ENCODE measurements at places on chromosomes 1 and 21.

- no peak for DNase-seq
Measured at GRCh38 chr1:163983097-163983496, 575.9 kb upstream of the PBX1 start.

DNA sequence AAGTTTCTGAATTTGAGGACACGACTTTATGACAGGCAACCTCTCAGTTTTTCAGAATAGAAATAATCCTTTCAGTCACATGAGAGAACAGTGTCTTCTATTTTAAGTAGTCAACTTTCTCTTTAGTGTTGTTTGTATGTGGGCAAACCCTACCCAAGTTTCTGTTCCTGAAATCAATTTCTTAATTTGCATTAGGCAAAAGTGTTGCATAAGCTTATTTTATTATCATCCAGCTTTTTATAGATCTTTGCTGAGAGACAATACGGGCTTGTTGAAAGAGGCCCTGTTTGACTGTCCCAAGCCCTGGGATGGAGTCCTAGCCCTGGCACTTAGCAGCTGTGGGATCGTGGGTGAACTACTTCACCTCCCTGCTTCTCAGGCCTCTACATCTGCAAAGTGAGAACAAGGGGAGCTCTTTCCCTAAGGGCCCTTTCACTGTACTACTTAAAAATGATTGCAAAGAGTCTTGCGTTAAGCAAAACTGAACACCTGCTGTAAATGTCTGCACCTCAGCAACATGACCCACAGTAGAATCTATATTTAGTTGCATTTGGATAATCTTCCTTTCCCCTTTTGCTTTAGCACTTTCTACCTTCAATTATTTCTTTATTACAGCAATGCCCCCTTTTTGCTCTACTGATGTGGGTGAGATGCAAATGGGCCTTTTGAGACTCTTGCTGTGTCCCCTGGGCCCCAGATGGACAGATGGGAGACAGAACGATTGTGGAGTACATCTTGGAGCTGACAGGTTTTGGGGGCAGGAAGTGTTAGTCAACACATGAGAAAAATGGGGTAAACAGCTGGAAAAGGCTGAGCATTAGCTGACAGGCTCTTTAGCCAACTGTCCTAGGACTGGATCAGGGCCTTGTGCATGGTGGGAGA is 41.0 kb upstream of the SCAF4 start:
- no peak for DNase-seq

DNA sequence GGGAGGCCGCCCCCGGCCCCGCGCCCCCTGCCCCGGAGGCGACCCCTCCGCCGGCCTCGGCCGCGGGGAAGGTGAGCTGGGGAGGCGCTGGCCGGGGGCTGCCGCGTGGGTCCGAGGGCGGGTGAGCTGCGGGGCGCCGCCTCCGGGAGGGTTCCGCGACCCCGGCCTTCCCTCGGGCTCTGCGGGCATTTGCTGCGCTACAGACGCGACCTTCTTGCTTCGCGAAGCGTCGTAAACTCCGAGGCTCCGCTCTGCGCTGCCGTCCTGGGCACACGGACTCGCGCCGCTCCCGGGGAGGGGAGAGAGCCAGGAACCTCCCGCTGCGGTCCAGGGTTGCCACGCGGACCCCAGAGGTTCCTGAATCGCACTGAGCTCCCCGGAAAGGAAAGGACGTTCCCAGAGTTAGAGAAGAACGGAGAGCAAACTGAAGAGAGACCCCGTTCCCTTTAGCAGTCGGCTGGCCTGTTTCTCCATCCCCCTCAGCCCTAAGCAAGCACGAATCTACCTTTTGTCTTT is 345 bp downstream of the SLX9 start:
- DNase-seq, result no peak

- no peak for DNase-seq
Measured at GRCh38 chr1:228060458-228061190, 21.9 kb upstream of the ARF1 start.

GRCh38 chr1:65744731-65745130 is 48.0 kb upstream of the PDE4B start:
- DNase-seq, result no peak

DNA sequence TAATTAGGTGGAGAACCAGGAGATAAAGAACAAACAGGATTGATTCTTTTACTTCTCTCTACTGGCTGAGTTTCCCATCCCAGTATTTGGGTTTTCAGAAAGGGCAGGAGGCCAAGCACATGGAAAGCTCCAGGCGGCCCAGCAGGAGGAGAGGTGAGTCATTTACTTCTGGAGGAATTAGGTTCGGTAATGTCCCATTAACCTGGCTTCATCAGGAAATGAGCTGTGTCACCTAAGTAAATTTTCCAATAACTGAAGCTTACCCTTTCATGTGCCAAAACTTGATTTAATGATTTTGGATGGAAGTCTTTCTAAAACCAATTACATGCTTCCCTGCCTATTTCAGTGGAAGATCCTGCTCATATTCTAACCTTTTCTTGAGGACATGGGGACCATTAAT is 257.6 kb upstream of the USP24 start:
- no peak for DNase-seq

- DNase-seq, result no peak
Measured at GRCh38 chr1:54112705-54113368, 40.0 kb downstream of the CDCP2 start.

DNA sequence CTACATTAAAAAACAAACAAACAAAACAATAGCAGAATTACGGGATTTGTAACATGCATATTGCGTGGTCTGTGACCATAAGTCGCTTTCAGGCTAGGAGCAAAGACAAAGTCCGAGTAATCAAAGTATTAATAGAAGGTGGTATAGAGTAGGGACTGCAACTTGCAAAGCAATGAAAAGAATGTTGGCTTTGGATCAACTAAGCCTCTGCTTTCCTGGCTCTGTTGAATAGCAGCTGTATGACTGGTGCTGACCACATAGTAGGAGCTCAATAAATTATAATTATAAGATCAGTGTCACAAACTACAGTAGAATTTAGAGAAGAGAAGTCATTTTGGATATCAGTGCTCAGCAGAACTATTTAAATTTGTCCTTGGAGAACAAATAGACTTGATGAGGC is 586.4 kb downstream of the DPYD start:
- DNase-seq, result no peak

- DNase-seq, result no peak
Measured at GRCh38 chr1:228030451-228031201, 23.8 kb downstream of the WNT3A start.

- no peak for DNase-seq
Measured at GRCh38 chr1:247857069-247857984, at the start of gene TRIM58. Gene TRIM58 (plus strand): TSS chr1:247857187. CDS start chr1:247857247, 60 bp downstream.

DNA sequence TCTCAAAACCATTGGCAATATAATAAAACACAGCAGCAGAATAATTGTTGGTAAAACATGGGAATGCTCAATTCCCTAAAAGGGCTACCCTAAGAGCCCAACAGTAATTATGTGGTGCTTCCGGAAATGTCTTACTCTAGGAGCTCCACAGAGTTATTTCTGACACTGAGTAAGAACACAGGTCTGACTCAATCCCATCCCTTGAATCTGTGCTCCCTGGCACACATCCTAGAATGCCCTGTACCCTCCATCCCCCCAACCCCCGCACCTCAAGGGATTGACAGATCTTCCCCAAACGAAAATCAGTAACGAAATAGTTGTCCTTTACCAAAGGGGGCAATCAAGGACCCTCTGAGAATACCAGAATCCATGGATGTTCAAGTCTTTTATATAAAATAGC is 71.9 kb downstream of the SMYD2 start:
- DNase-seq, result no peak

- no peak for DNase-seq
Measured at GRCh38 chr1:37741662-37742061, 23.3 kb downstream of the EPHA10 start.

GRCh38 chr1:203161703-203162102 is 13.9 kb downstream of the MYBPH start:
- no peak for DNase-seq

GRCh38 chr1:197360068-197360467 is 92.0 kb downstream of the CRB1 start:
- DNase-seq, result no peak

GRCh38 chr1:198258491-198258890 is 101.7 kb downstream of the NEK7 start:
- peak; percentile 32 for DNase-seq

DNA sequence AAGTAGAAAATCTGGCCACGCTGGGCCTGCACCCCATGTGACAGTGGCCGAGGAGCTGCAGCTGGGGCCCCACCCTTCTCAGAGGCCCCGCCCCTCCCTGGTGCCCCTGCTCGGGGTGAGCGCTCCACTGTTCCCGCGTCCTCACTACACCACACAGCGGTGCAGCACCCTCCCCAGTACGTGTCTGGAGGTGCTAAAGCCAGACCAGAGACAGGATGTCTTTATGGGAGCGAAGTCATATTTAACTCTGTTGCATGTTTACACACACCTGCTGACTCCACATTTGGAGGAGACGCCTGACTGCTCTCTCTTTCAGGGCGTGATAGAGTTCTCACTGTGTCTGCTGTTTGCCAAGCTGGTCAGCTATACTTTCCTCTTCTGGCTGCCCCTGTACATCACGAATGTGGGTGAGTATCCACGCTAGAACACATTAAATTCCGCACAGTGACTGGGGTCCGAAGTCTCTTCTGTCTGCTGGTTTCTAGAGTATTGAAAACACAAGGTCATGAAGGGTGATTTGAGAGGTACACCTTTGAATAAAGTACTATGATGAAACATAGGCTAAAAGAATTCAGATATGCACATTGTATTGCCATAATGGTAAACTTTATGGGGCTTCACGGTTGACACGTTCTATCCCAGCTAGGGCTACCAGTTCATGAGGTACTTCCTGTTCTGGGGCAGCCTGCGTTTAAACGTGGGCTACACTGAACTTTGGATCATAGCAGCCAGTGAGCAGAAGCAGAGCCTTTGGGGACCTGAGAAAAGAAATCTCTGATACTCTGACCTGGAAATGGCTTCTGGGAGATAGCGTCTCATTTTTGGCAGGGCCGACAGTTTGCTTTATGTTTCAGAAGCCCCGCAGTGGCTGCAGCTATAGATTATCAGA is 48.4 kb downstream of the SLC37A1 start:
- no peak for DNase-seq

- DNase-seq, result no peak
Measured at GRCh38 chr1:18540136-18540765, 59.5 kb downstream of the KLHDC7A start.

GRCh38 chr1:13585612-13585991 is 2.0 kb downstream of the PDPN start:
- no peak for DNase-seq

- no peak for DNase-seq
Measured at GRCh38 chr1:31570906-31571305, 5.4 kb upstream of the TINAGL1 start.

GRCh38 chr1:164699815-164700491 is 141.0 kb downstream of the PBX1 start:
- DNase-seq, result no peak

- no peak for DNase-seq
Measured at GRCh38 chr1:207309745-207310273, 11.7 kb upstream of the CD55 start.

DNA sequence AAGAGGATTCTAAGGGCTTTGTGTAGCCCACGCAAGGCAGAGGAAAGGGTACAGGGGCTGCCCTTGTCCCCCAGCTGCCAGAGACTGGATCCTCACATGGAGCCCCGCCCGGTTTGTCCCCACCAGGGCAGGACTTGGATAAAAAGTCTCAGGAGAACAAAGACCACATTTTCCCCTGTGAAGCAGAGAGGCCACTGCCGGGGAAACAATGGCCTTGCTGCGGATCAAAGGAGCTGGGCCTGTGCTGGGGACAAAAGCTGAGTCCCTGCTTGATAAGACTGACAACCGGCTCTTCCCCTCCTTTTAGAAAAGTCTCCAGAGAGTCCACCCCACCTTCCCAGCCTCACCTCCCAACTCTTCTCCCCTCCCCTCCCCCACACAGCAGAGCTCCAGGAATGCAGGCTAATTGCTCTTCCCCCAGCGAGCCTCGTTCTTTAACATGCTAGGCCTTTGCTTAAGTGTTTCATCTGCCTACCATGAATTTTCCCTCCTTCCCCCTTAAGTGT is 142.4 kb downstream of the PLPP3 start:
- no peak for DNase-seq

DNA sequence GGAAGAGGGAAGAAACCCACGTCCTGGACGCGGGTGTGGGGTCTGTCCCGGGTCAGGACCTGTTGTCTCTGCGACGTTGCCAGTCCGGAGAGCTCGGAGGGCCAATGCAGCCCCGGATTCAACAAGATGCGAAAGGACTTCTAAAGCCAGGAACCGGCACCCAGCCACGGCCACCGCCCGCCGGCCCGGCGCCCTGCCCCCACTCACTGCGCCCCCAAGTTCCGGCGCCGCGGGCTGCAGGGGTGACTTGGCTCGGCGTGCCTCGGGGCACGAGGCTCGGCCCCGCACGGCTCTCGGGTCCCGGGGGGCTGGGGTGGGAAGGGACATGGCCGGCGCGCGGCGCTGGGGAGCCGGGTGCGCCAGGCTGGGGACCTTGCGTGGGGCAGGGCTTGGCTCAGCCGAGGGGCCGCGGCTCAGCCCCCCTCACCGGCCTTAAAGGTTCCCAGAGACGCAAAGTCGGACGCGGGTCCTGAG is 51.8 kb upstream of the H6PD start:
- no peak for DNase-seq

GRCh38 chr1:94398356-94398755 is 19.8 kb upstream of the ABCD3 start:
- DNase-seq, result no peak

- DNase-seq, result no peak
Measured at GRCh38 chr1:8409106-8409505, 91.2 kb downstream of the SLC45A1 start.

GRCh38 chr1:10795276-10796021 is 997 bp downstream of the CASZ1 start:
- DNase-seq, result no peak

DNA sequence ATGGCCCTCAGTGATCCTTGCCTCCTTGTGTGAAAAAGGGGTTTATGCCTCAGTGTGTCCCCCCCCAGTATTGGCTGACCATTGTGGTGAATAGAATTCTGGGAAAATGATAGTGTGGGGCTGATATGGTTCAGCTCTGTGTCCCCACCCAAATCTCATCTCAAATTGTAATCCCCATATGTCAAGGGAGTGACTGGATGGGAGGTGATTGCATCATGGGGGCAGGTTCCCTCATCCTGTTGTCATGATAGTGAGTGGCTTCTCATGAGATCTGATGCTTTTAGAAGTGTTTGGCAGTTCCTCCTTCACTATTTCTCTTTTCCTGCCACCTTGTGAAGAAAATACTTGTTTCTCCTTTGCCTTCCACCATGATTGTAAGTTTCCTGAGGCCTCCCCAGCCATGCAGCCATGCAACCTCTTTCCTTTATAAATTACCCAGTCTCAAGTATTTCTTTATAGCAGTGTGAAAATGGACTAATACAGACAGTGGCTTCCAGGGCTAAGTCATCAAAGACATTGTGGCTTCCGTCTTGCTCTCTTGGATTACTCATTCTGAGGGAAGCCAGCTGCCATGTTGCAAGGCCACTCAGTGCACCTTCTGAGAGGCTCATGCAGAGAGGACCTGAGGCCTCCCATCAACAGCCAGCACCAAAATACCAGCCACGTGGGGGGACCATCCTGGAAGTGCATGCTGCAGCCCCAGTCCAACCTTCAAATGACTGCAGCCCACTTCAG is 40.6 kb upstream of the SOD1 start:
- no peak for DNase-seq

GRCh38 chr1:222009105-222009730 is 267.3 kb upstream of the DUSP10 start:
- no peak for DNase-seq

- peak; percentile 80 for DNase-seq
Measured at GRCh38 chr1:155134880-155135414, 705 bp upstream of the SLC50A1 start.

GRCh38 chr1:85315789-85316188 is 39.4 kb upstream of the BCL10 start:
- no peak for DNase-seq

GRCh38 chr1:30904191-30904961 is 4.2 kb downstream of the SDC3 start:
- no peak for DNase-seq

Data from AG09319 (cell line).